ENCODE measurements at places on chromosomes 5 and 9.

DNA sequence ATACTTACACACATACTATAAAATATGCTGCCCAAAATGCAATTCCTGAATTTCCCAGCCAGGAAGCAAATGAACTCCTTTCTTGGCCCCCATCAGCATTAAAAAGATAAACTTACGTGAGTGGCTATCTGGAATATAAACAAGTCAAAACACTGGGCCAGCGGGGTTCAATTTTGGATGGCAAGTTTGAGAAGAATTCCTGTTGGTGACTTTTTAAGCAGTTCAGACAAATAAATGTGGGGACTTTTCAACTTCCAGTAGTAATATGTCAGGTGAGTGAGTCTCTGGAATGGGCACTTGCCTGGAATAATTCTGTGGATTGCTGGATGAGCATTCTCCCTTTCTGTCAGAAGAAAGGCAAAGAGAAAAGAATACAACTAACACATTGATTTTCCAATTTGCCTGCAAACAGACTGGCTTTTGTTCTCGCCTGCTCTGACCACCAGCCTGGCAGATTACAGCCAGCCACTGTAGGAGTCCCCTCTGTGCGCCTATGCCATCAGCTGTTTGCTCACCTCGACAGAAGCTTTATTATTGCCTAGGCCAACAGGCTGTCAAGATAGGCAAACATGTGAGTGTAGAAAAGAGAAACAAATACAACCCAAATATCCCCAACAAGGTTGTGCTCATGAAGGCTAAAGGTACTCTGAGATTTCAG lies 78.6 kb downstream of the MRPS27 start:
- DNase-seq, result no peak

- no peak for DNase-seq
Measured at GRCh38 chr5:38776149-38776896, 69.5 kb upstream of the OSMR start.

GRCh38 chr9:95574176-95574575 lies 57.4 kb upstream of the PTCH1 start:
- DNase-seq, result no peak

GRCh38 chr9:7333719-7334118 lies 465.9 kb downstream of the DMAC1 start:
- no peak for DNase-seq

GRCh38 chr9:128787659-128788058 lies 606 bp downstream of the TBC1D13 start:
- DNase-seq, result no peak

- peak; percentile 93 for DNase-seq
Measured at GRCh38 chr5:136020383-136021015, 8.3 kb upstream of the TGFBI start.

DNA sequence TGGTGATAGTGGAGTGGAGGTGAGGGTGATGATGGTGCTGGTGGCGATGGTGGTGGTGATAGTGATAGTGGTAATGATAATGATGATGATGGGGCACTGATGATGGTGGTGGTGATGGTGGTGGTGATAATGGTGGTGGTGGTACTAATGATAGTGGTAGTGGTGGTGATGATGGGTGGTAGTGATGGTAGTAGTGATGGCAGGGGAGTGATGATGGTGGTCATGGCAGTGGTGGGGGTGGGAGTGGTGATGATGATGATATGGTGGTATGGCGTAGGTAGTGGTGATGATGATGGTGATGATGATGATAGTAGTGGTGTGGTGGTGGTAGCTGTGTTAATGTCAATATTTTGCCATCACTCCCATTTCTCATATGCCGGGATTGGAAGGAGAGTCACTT lies 44.5 kb upstream of the ORM1 start:
- DNase-seq, result no peak

DNA sequence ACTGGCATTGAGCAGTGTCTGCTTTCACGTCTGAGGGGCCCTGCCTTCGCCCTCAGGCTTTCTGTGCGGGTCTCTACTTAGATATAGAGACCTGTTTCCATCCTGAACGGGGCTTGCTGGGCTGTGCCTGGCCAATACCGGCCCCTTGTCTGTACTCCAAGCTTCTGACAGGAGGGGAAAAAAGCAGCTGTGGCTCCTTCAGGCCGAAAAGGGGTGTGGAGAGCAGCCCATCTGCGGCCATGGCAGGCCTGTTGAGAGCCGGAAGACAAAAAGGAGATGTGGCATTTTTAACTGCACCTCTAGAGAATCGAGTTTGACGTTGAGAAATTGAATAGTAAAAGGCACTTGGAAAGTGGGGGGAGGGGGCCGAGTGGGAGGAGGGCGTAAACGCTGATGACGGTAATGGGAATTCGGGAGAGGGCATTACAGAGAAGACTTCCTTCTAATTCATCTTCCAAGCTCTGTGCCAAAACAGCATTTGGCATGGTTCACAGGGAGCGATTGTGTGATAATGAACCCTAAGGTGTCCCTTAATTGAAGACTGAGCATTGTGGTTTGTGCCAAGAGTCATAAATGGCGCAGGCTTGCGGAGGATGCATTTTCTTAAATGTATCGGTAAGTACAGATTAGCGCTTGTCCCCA lies 25.1 kb upstream of the PRDM12 start:
- no peak for DNase-seq

DNA sequence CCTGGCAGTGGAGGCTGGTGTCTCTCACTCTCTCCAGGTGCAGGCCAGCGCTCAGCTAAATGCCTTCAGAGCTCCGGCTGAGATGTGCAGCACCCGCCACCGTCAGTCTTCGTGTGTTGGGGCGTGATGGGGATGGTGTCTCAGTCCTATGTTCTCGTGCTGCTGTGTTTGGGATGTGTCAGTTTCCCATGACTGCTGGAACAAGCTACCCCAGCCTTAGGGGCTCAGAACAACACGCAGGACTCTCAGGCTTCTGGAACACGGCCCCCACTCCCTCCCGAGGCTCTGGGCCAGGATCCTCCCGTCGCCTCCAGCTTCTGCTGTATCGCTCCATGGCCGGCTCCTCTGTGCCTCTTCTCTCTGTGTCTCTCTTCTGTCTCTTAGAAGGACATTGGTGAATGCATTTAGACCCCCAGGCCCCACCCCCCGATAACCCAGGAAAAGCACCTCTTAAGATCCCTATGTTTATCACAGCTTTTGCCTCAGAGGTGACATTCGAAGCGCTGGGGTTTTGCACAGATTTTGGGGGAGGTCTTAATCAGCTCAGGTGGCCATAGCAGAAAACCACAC lies 9.6 kb upstream of the CEP72 start:
- no peak for DNase-seq

GRCh38 chr5:77379558-77380061 lies 112.5 kb downstream of the WDR41 start:
- no peak for DNase-seq

DNA sequence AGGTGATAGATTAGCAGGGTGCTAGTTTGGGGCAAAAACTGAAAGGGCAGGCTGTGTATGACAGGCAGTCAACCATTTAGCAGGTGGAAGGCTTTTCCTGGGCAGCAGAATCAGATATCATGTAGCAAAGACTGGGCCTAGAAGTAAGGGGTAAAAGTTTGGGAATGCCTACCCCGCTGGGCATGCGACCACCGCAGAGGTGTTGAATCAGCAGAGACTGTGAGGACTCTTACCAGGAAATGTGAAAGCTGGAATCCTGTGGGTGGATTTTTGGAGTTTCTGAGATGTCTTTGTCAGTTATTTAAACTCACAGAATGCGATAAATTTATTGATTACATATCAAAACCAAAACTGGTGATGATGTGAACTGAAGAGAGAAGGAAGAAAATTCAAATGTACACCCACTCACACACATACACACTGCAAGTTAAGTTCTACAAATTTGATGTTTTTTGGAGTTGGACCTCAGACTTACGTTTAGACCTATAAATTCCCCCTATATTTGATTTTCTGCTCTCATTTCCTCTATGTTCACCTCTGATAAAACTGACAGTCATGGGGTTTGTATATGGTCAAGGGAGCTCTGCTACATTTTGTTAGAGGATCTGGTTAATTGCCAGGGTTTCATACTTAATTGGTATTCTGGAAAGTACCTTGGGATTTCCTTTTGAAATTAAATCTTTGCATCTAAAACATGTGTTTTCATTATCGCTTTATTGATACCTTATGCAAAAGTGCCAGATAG lies 333.6 kb downstream of the CSNK1G3 start:
- DNase-seq, result no peak

DNA sequence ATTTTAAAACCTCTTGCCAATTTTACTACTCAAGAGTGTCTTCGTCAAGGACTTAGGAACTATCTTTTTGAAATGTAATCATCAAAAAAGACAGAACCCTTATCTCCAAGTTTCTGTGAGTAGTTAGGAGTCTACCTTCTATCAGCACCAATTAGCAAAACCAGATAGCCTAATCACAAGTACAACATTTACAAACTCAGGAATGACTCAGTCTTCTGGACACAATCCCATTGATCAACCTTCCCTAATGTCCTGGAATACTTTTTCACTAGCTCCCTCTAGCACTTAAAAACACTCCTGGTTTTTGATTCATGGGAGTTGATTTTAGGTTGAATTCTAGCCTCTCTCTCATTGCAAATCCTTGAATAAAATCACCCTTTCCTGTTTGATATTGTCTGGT lies 680.7 kb downstream of the PRR16 start:
- DNase-seq, result peak; percentile 6

GRCh38 chr9:37221489-37222106 lies 101.2 kb downstream of the ZCCHC7 start:
- DNase-seq, result no peak

GRCh38 chr9:115883467-115884329 lies 269.9 kb upstream of the PAPPA start:
- peak; percentile 48 for DNase-seq

GRCh38 chr5:120155873-120156272 lies 308.2 kb upstream of the PRR16 start:
- no peak for DNase-seq
